ENCODE measurements at places on chromosomes 2 and 18.

GRCh38 chr18:64566456-64566855, 417.6 kb upstream of the LINC00305 start:
- no peak for DNase-seq

DNA sequence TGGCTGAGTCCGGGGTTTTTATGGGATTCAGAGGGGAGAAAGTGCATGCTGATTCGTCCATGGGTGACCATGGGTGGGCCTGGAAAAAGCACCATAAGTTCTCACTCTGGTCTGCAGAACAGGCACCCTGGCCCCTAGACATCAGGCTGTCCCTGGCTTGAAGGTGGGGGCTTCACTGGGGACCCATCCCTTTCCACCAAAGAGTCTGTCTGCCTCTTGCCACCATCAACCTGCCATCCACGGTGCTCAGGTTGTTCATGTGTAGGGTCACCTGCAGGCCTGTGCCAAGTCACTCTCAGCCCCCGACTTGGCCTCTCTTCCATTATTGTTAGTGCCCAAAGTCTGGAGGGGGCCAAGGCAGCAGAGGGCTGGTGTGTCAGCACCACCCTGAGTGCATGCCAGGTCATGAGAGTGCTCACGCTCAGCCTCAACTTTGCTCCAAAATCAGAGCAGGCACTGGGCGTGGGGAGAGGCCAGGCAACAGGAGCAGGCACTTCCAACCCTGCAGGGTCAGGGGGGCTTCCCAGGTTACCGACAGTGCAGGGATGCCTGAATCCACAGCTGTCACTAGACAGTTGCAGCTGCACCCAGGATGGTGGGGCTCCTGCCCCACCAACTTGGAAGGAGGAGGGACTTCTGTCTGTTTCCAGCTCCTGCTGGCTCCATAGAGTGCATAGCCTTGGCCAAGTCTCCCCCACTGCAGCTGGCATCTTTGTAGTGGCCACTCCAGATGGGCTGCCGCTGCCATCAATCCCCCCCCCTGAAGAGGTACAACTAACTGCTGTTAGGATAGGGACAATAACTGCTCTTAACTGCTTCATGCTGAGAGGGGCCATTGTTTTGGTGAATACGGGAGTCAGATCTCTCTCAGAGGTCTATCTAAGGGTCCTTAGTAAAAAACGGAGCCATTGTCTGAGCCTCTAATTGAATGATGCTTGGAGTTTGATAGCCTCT, 209.3 kb downstream of the AKAIN1 start:
- no peak for DNase-seq

DNA sequence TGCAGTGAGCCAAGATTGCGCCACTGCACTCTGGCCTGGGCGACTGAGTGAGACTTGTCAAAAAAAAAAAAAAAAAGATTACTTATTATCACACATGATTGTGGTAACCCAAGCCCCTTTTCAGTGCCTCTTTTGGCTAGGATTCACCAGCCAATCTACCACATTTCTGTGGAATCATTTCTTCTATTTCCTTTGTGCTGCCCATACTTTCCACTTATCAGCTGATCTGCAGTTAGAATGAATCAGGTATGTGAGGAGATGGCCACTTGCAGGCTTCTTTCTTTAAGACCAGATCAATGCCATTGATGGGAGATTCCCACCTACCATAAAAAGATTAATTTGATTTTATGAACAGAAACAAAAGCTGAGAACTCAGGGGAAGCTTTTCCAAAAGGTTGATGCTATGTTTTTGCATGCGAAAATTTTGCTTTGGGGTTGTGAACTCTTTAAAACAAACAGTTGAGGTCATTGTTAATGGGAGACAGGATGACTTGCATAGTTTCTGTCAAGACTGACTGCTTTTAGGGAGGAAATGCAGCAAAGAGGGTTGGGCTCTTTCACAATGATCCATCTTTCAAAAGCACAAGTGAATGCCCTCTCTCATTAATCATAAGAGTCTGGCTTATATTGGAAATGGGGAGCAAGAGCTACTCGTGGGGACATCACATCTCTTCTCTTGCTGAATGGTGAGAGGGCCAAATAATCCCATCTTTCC, 66.9 kb upstream of the CYP26B1 start:
- no peak for DNase-seq

GRCh38 chr2:205754924-205755321, 72.6 kb downstream of the NRP2 start:
- DNase-seq: no peak

- DNase-seq: no peak
Measured at GRCh38 chr2:75340560-75340959, 141.2 kb upstream of the TACR1 start.

DNA sequence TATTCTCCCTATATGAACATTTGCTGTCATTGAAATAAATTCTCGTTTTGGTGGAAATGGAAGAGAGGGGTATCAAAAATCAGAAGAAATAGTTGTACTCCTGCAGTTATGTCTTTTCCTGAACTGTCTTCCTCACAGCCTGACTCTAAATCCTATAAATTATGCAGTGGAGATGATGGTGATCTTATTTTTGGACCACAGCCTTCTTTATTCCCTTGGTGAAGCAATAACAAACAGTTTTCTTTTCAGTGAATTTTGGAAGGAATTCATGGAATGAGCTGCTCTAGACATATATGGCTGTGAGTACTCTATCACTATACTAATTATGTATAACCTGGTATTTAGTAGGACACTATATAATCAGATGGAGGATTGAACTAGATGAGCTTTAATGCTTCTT, 1.7 kb upstream of the SLC25A12 start:
- no peak for DNase-seq

GRCh38 chr2:10448576-10449485, 704 bp upstream of the ODC1 start:
- DNase-seq: peak; percentile 96

GRCh38 chr2:75047189-75047991, 88.9 kb downstream of the POLE4 start:
- no peak for DNase-seq

- DNase-seq: no peak
Measured at GRCh38 chr2:107091163-107091864, 205.3 kb upstream of the ST6GAL2 start.

Data from stimulated activated CD4-positive, alpha-beta T cell treated with anti-CD3 and anti-CD28 coated beads, Interleukin-4, amount 100 ng/mL, for 4 hours (primary cell).